ENCODE measurements at places on chromosomes 2 and 18.

- no peak for DNase-seq
Measured at GRCh38 chr2:43169099-43169945, 57.1 kb downstream of the ZFP36L2 start.

DNA sequence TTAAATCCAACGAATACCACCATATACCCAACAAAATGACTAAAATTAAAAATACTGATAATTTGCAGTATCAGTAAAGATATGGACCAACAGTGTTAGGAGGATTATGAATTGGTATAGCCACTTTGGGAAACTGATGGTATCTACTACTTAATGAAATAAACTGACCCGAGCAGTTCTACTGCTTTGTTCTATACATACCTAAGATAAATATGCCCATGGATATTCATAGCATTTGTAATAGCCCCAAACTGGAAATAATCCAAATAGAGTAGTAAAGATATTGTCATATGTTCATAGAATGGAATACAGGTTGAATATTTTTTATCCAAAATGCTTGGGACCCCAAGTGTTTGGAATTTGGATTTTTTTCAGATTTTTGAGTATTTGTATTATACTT, 20.7 kb downstream of the PPP1CB start:
- no peak for DNase-seq

DNA sequence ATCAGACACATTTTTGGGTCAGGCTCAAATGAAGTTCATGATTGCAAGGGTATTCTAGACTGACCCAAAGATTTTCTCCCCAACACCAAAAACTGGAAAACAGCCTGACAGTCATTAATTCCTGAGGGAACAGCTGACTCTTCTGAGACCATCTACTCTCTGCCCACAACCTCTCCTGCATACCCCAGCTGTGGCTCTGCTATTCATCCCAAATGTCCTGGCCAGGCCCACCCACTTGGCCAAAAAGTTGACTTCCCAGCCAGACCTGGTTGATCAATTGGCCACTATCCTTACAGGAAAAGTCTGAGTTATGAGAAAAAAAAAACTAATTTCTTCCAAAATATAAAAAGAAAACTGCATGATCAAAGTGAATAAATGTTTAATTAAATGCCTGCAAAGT, 103.8 kb upstream of the ST3GAL5 start:
- DNase-seq = no peak

GRCh38 chr2:20346565-20347381, 3.9 kb downstream of the PUM2 start:
- DNase-seq = no peak

GRCh38 chr2:163455815-163456214, 280.0 kb downstream of the FIGN start:
- no peak for DNase-seq

GRCh38 chr2:233689031-233689430, 3.7 kb upstream of the UGT1A6 start:
- no peak for DNase-seq

- no peak for DNase-seq
Measured at GRCh38 chr2:76252704-76253103, 542.0 kb upstream of the GCFC2 start.

- no peak for DNase-seq
Measured at GRCh38 chr2:149611100-149611820, 23.7 kb upstream of the MMADHC start.

- no peak for DNase-seq
Measured at GRCh38 chr18:61333271-61333745, at the start of gene CDH20. Gene CDH20 (plus strand): TSS chr18:61333430.

DNA sequence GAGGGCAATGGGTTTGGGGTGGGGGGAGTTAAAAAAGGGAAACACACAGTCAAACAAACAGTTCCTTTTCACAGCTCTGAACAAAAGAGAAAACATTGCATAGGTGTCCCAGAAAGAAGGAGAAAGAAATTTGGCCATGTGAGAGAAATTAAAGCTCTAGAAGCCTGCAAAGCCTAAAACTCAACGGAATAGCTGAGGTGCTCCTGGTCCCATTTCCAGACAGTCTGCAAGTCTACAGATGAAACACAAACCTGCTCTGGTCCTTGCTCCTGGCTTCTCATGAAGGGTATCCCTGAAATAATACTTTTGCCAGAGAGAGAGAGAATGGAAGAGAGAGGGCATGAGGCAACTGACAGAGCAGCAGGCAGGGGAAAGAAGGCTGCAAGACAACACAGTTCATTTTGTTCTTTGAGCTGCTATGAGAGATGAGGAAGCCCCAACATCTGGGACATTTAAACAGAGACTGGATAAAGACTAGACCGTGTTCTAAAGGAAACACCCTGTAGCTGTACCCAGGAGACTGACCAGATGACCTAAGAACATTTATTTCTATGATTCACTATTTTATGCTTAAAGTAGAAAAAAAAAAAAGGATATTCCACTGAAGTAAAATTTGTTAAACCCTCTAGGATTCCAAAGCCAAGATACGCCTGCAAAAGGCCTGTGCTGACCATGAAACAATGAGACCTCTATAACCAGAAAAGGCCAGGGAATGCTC, 57.3 kb upstream of the CYP26B1 start:
- DNase-seq = no peak
